ENCODE measurements at places on chromosomes 16 and 17. TPM values are rescaled to one million over a fixed set of nuclear protein-coding genes. Genes with fewer than 3 reads are reported as not detected.

The MINK1 gene
- total RNA-seq = 42.4 TPM

The TIGD7 gene
- 2.1 TPM for total RNA-seq

The VKORC1 gene
- total RNA-seq = 127 TPM

The CIBAR2 gene
- total RNA-seq = not detected

The PABPN1L gene
- total RNA-seq = not detected

The RARA gene
- 22.1 TPM for total RNA-seq

The TNK1 gene
- total RNA-seq = 8.9 TPM

The NEK8 gene
- total RNA-seq = 10.9 TPM

The BEAN1 gene
- not detected for total RNA-seq

The CNGB1 gene
- total RNA-seq = not detected

The NXPH3 gene
- 1.7 TPM for total RNA-seq

The CDYL2 gene
- total RNA-seq = 1.6 TPM

The KRTAP9-7 gene
- not detected for total RNA-seq

The ICAM2 gene
- total RNA-seq = 0.59 TPM

The TEKT1 gene
- not detected for total RNA-seq

The PYDC1 gene
- not detected for total RNA-seq

The EVPL gene
- 0.26 TPM for total RNA-seq

The EPOP gene
- total RNA-seq = 6.2 TPM

The NPIPB9 gene
- not detected for total RNA-seq

The TBX6 gene
- 2.9 TPM for total RNA-seq

The RDM1 gene
- 7.0 TPM for total RNA-seq

The MIS12 gene
- total RNA-seq = 29.9 TPM

The SOX9 gene
- 0.38 TPM for total RNA-seq

The VTN gene
- 0.04 TPM for total RNA-seq

The SPATA22 gene
- 0.10 TPM for total RNA-seq

The CRYBA1 gene
- not detected for total RNA-seq

The CCL1 gene
- not detected for total RNA-seq

The MAF gene
- 1.9 TPM for total RNA-seq

The MYH3 gene
- 4.2 TPM for total RNA-seq

The RBBP6 gene
- total RNA-seq = 29.8 TPM

The HOXB13 gene
- total RNA-seq = 11.1 TPM

The CYBC1 gene
- total RNA-seq = 76.1 TPM

The NPTX1 gene
- total RNA-seq = 4.2 TPM

The HOXB4 gene
- total RNA-seq = 0.03 TPM

The MON1B gene
- total RNA-seq = 10.9 TPM

The FBRS gene
- 13.4 TPM for total RNA-seq

The KRTAP3-1 gene
- total RNA-seq = not detected

The SSTR5 gene
- 0.21 TPM for total RNA-seq

The ZNF821 gene
- total RNA-seq = 16.8 TPM

The CLDN6 gene
- 426 TPM for total RNA-seq

The VEZF1 gene
- total RNA-seq = 66.1 TPM

The KRTAP1-4 gene
- total RNA-seq = not detected

The LGALS9B gene
- total RNA-seq = not detected

The TMEM231 gene
- 12.9 TPM for total RNA-seq

The GPR179 gene
- total RNA-seq = 0.07 TPM

The CRISPLD2 gene
- 2.0 TPM for total RNA-seq

The KRTAP1-5 gene
- not detected for total RNA-seq

The ESRP2 gene
- total RNA-seq = 15.5 TPM

The RTN4RL1 gene
- total RNA-seq = 7.0 TPM

The FBXO39 gene
- total RNA-seq = not detected

The SMTNL2 gene
- total RNA-seq = 1.4 TPM

The TP53TG3F gene
- total RNA-seq = not detected

The RND2 gene
- 25.9 TPM for total RNA-seq

The GNGT2 gene
- 0.30 TPM for total RNA-seq

Data from H7 (cell line).